ENCODE measurements at places on chromosomes 7 and 10.

- DNase-seq: no peak
Observed at GRCh38 chr7:104328970-104329825, 795 bp downstream of the LHFPL3 start.

- no peak for DNase-seq
Observed at GRCh38 chr7:73770002-73770859, at the start of gene CLDN3. Gene CLDN3, minus strand, starts transcription at chr7:73770270. Its CDS starts 221 bp downstream, at chr7:73770049.

- DNase-seq: peak; percentile 58
Observed at GRCh38 chr7:66557214-66558200, 71.2 kb upstream of the KCTD7 start.

- DNase-seq: no peak
Observed at GRCh38 chr7:50268990-50269389, 35.5 kb upstream of the IKZF1 start.

DNA sequence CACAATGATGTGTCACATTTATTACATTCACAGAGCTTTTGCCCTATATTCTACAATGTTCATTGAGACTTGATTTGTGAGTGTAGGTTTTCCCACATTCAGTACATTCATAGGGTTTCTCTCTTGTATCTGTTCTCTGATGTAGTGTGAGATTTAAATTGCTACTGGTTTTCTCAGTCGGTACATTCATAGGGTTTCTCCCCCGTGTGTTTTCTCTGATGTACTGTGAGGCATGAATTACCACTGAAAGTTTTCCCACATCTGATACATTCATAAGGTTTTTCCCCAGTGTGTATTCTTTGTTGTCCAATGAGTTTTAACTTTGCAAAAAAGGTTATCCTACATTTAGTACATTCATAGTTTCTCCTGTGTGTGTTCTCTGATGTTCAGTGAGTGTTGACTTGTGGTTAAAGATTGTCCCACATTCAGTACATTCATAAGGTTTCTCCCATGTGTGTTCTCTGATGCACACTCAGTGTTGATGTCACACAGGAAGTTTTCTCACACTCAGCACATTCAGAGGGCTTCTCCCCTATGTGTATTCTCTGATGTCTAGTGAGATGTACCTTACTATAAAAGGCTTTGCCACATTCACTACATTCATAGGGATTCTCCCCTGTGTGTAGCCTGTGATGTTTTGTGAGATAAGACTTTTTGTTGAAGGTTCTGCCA lies 63.0 kb downstream of the ZNF248 start:
- no peak for DNase-seq

GRCh38 chr10:43067391-43068135 lies 9.3 kb upstream of the RET start:
- no peak for DNase-seq

DNA sequence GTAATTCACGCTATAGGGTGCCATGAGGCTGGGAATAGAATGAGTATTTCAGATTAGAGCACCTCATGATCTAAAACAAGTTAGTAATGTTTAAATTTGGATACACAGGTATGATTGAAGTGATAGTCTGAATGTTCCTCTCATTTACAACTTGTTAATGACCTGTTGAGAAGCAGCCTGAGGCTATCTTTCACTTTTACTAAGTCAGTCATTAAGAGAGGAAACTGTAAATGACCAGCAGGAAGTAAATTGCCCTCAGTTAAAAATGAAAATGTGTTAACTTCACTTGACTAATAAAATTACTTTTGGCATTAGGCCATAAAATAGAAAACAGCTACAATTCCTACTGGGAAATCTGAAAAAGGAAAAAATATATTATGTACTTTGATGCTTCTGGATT lies 1042.0 kb downstream of the DNAJB9 start:
- no peak for DNase-seq

DNA sequence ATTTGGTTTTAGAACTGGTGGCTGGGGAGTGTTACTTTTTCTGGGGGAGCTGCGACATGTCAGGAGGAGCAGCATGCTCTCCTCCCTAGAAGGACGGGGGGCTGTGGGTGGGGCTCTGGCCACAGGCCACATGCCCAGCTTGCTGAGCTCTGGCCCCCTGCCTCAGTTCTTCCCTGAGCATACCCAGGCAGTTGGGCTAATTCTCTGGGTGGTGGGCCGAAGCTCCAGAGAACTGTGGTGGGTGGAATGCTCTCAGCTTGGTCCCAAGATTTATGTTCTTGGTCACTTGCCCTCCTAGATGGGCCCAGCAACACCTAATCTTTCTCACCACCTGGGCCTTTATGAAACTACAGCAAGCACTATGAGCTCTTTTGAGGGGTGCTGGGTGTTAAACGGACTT lies 5.1 kb upstream of the ZNF775 start:
- no peak for DNase-seq

- DNase-seq: no peak
Observed at GRCh38 chr10:83539528-83540308, 599.6 kb upstream of the GHITM start.

DNA sequence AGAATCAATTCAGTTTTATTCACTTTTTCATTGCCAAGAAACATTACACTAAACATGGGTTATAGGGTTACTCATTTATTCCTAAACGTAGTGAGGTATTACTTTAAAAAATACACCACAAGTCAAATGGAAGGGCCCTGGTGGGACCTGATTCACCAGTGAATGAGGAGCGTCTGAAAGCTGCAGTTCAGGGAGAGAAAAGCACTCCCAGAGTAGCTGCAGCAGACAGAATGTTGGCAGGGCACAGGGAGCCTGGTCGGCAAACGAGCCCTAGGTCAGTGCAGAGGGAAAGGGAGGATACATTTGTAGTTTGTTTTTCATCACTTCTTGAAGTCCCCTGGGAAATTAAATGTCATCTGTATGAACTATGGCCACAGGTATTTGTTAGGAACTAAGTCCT lies 361.7 kb upstream of the ETV1 start:
- DNase-seq: no peak

DNA sequence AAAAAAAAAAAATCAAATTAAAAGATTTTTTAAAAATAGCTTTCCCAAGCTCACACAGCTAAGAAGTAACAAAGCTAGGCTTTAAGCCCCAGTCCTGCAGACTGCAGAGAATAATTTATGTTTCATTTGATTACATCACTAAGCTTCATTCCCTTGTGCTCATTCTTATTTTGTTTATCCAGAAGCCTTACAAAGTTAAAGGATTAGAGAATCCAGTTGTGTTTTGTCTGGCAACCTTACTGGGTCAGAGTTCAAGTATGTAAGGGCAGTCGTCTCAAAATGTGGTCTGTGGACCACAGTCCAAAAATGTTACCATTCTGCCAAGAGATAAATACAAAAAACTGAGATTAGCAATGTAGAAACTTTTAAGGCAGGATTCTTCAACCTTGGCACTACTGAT lies 32.1 kb upstream of the EZH2 start:
- no peak for DNase-seq

- DNase-seq: no peak
Observed at GRCh38 chr7:72754312-72754711, 73.7 kb downstream of the TYW1B start.

GRCh38 chr10:102324061-102324460 lies 71.4 kb upstream of the NFKB2 start:
- DNase-seq: no peak

GRCh38 chr7:94510582-94511496 lies 1.2 kb downstream of the CASD1 start:
- DNase-seq: peak; percentile 1

DNA sequence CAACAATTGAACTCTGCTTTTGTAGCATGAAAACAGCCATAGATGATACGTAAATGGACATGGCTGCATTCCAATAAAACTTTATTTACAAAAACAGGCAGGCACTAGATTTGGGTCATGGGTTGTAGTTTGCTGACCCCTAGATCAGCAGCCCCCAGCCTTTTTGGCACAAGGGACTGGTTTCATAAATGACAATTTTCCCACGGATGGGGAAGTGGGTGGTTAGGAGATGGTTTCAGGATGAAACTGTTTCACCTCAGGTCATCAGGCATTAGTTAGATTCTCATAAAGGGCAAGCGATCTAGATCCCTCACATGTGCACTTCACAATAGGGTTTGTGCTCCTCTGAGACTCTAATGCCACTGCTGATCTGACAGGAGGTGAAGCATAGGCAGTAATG lies 16.5 kb upstream of the ANK3 start:
- DNase-seq: no peak

DNA sequence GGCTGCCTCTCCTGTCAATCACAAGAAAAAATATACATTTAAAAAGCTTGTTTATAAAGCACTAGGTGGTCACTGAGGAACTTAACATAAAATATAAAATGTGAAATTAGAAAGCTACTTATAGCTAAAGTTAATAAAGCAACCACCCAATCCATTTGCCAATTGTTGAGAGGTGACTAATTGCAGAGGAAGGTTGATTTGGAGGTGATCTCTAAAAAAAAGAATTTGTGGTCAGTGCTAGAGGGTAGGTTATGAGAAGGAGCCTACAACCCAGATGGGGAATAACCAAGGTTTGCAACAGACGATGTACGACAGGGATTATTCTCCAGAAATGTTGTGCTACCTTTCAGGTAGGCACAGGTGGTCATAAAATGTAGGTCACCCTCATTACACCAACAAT lies 444.2 kb upstream of the C7orf33 start:
- DNase-seq: no peak
